Right lobe of liver (tissue), 6 donors: ENCODE measurements at places on chromosomes 1 and 21. TPM values are rescaled to one million over a fixed set of nuclear protein-coding genes. Genes with fewer than 3 reads are reported as not detected.

Gene KAZN
- total RNA-seq = 3.0 TPM

Gene CASQ1
- not detected for total RNA-seq

Gene NMNAT1
- total RNA-seq = 5.3 TPM

Gene C1orf210
- 1.5 TPM for total RNA-seq

Gene MPC2
- 154 TPM for total RNA-seq

Gene FLG2
- not detected for total RNA-seq

Gene FCMR
- 0.80 TPM for total RNA-seq

Gene ANGPTL3
- 242 TPM for total RNA-seq

Gene LENEP
- not detected for total RNA-seq
